NCI-H1092 treated with DMSO at 0.1 percent for 48 hours (cell line): ENCODE measurements at places on chromosomes 16 and 17.

DNA sequence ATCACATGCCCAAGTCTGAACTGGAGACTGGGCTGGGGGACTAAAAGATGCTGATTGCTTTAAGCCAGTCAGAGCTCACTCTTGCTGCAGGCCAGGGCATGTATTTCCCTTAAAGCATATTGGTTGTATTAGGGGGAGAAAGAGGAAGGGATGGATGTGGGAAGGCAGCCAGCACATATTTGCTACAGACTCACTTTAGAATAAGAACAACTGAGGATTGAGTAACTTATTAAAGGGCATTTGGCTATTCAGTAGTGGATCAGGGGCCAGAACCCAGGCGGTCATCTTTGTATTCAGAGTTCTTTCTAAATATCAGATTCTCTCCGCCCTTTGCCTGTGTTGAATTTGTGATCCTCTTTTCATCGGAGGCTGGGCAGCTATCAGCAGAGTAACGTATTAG, 231.7 kb downstream of the HAPSTR1 start:
- DNase-seq, result no peak

GRCh38 chr17:2797637-2798036, 1.4 kb downstream of the RAP1GAP2 start:
- DNase-seq, result peak; percentile 21

DNA sequence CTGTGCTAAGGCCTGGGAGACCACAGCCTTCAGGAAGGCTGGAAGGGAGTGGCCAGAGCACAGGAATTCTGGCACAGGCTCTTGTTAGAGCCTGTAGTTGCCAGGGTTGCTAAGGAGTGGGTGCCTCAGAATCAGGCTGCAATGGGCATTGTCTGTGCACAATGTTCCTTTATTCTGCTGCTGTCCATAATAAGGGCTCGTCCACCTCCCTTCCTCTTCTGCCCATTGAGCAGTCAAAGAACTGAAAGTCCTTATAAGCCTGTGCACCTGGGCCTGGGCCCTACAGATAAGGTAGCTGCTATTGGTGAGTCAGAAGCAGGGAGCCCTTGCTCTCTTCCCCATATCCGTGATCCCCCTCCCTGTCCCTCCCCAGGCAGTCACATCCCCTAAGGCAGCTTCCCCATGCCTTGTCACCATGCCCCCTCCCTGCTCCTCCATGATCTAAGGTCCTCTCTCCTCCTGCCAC, 5.4 kb upstream of the CNGB1 start:
- DNase-seq, result no peak

DNA sequence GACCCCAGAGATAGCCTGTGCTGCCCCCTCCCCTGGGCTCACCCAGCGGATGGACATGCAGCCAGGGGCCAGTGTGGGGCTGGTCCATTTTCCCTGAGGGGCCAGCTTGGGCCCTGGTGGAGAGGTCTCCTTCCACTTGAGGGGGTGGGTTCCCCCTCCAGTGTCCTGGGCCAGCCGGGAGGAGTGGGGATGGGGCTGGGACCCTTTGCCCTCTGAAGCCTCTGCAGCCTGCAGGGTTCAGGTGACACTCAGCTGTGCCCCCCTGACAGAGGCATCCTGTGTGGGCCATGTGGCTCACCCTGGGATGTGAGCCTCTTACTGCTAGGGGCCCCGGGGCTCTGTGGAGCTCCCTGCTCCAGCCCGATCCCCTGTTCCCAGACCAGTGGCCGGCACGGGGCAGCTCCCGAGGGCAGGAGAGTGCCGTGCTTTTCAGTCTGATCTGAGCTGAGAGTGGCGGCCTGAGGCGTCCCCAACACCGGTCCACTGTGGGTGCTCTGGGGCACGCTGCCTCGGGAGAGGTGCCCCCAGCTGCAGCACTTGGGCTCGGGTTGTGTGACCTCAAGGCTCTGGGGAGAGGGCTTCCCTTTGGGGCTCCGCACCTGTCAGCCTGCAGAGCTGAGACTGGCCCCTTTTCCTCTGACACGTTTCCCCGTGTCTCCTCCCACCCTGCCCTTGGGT, 439 bp upstream of the GNG13 start:
- DNase-seq, result no peak

- DNase-seq, result no peak
Measured at GRCh38 chr17:47621293-47622179, 28.2 kb upstream of the KPNB1 start.
